Epithelial cell of alveolus of lung (primary cell): ENCODE measurements at places on chromosomes 6 and 20. TPM values are rescaled to one million over a fixed set of nuclear protein-coding genes. Genes with fewer than 3 reads are reported as not detected.

C20orf202 gene
- total RNA-seq, result not detected in 2 replicates

NINL gene
- total RNA-seq, result 6.5 and 9.0 TPM in 2 replicates

HEY2 gene
- total RNA-seq, result not detected in 2 replicates

SYNJ2 gene
- total RNA-seq, result 15.7 and 36.8 TPM in 2 replicates

ZNF512B gene
- total RNA-seq, result 6.3 and 10.7 TPM in 2 replicates

RIPOR3 gene
- total RNA-seq, result 2.3 and 13.7 TPM in 2 replicates

DSP gene
- 2.2 and 12.7 TPM in 2 replicates for total RNA-seq

MPIG6B gene
- not detected in 2 replicates for total RNA-seq

PRICKLE4 gene
- 0.65 and 1.6 TPM in 2 replicates for total RNA-seq

DCDC2 gene
- total RNA-seq, result not detected in 2 replicates

AGPAT1 gene
- total RNA-seq, result 78.7 and 117 TPM in 2 replicates

PRND gene
- 0.26 and 0.48 TPM in 2 replicates for total RNA-seq

IMPG1 gene
- 0.26 TPM in 1 of 2 replicates, not detected in the other for total RNA-seq

LRRC73 gene
- 0.39 TPM in 1 of 2 replicates, not detected in the other for total RNA-seq

TFAP2D gene
- not detected in 2 replicates for total RNA-seq

TGM2 gene
- 221 and 262 TPM in 2 replicates for total RNA-seq

C20orf141 gene
- not detected in 2 replicates for total RNA-seq

VSX1 gene
- not detected in 2 replicates for total RNA-seq

VSTM2L gene
- total RNA-seq, result 1.8 and 6.1 TPM in 2 replicates

LY6G6C gene
- not detected in 2 replicates for total RNA-seq

SYCP2L gene
- total RNA-seq, result 0.13 TPM in 1 of 2 replicates, not detected in the other

MCM8 gene
- 4.2 and 7.9 TPM in 2 replicates for total RNA-seq

UST gene
- total RNA-seq, result 8.9 and 10.5 TPM in 2 replicates

ARG1 gene
- total RNA-seq, result not detected in 2 replicates

RBL1 gene
- 5.8 and 6.7 TPM in 2 replicates for total RNA-seq

NFKBIE gene
- 12.7 and 25.2 TPM in 2 replicates for total RNA-seq

L3MBTL1 gene
- 0.39 and 2.5 TPM in 2 replicates for total RNA-seq

ATP6V1G2 gene
- 4.1 and 5.9 TPM in 2 replicates for total RNA-seq

FOXQ1 gene
- 0.39 and 4.9 TPM in 2 replicates for total RNA-seq

REM1 gene
- total RNA-seq, result not detected in 2 replicates

CBLN4 gene
- total RNA-seq, result not detected in 2 replicates

BPIFB1 gene
- total RNA-seq, result not detected in 2 replicates

KCNQ2 gene
- not detected in 2 replicates for total RNA-seq

STMND1 gene
- total RNA-seq, result not detected in 2 replicates

DACT2 gene
- total RNA-seq, result 0.39 TPM in 1 of 2 replicates, not detected in the other

PROKR2 gene
- total RNA-seq, result not detected in 2 replicates

CEP250 gene
- 16.5 and 20.8 TPM in 2 replicates for total RNA-seq

OR2H1 gene
- total RNA-seq, result not detected in 2 replicates

CFAP61 gene
- not detected in 2 replicates for total RNA-seq

VWA7 gene
- 0.13 TPM in 1 of 2 replicates, not detected in the other for total RNA-seq
